ENCODE measurements at places on chromosomes 2 and 18.

- no peak for DNase-seq
Observed at GRCh38 chr2:113806217-113806913, 49.9 kb upstream of the SLC35F5 start.

DNA sequence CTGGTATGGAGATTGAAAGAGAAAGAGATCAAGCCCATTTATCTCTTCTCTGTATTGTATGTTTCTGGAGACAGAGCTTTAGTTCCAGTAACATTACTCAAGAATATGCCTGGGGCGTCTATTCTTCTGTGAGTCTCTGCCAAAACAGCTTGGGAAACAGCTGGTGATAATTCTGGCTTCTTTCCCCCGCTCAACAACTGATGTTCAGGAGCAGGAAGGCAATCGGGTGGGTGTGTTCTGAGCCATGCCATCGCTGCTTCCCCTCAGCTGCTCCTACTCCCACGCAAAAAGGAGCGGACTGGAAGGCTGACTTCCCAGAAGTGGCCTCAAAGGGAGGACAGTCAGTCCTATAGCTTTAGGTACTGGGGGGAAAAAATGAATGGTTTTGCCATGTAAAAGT, 695.1 kb downstream of the PLCL1 start:
- DNase-seq = no peak

DNA sequence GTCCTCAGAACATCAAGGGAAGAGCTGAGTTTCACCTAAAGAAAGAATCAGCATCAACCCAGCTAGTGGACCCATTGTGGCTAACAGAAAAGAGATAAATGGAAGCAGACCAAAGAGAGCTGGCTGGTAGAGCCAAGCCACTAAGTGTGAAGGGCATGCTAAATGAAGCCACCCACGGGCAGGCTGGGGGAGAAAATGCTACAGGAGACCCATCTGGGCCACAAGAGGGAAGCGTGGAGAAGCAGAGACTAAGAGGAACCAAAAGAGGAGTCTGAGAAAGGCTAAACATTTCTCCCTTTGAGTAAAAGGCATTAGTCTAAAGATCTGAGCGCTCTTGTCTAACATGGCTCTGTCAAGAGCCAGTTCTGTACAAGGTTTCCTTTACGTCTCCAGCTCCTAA, 15.8 kb downstream of the CWC22 start:
- DNase-seq = no peak

GRCh38 chr2:120771111-120771780, 35.6 kb downstream of the GLI2 start:
- no peak for DNase-seq

- DNase-seq = peak; percentile 2
Observed at GRCh38 chr2:40511661-40512213, 59.8 kb upstream of the SLC8A1 start.

GRCh38 chr2:241030333-241030680, 31.9 kb downstream of the SNED1 start:
- DNase-seq = no peak

GRCh38 chr2:153487448-153487847, 8.9 kb upstream of the RPRM start:
- peak; percentile 3 for DNase-seq

DNA sequence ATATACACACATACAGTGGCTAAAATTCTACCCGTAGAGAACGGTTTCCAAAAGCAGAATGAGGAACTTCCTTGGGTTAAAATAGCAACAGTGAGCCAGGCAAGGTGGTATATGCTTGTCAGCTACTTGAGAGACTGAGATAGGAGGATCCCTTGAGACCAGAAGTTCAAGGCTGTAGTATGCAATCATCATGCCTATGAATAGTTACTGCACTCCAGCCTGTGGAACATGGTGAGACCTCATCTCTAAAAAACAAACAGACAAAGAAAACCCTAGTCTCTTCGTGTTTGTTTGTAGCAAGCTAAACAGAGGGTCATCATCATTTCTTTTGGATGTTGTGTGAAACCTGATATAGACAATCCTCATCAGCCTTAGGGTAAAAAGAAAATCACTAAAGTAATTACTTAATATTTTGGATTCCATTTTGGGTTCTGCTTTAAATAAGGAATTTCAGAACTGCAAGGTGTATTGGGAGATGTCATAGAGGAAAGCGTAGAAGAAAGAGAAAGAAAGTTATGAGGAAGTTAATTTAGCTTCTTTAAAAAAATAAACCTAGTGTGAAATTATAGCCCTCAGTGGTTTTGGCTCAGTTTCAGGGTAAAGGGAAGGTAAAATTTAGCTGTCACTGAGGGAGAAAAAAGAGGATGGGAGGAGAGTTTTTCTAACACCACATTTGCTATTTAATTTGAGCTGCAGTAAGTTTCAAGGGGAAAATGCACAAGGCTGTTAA, 46.5 kb downstream of the PLEK start:
- DNase-seq = no peak

- no peak for DNase-seq
Observed at GRCh38 chr2:224209555-224210285, 170.6 kb upstream of the SERPINE2 start.

GRCh38 chr18:24791751-24792545, 331.5 kb downstream of the HRH4 start:
- DNase-seq = no peak

- DNase-seq = no peak
Observed at GRCh38 chr2:237672731-237673129, 45.3 kb downstream of the LRRFIP1 start.

- DNase-seq = no peak
Observed at GRCh38 chr2:227344231-227344630, 19.2 kb downstream of the MFF start.

- DNase-seq = no peak
Observed at GRCh38 chr2:230797515-230798495, 66.9 kb upstream of the ITM2C start.

DNA sequence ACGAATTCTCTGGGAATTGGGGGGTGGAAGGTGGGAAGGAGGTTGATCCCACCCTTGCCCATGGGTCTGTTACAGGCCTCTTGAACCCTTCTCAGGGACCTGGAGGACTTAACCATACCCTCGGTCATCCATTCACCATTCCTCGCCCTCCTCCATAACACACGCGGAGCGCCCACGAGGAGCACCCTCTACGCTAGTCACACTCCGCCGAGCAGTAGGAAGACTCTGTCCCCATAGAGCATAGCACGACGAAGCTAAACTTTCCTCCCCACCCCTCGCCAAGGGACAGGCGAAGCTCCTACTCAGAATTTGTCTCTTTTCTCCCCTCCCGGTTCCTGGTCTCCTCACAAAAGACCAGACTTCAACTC, 611 bp upstream of the ITSN2 start:
- DNase-seq = no peak

- DNase-seq = peak; percentile 55
Observed at GRCh38 chr2:165952741-165953211, 800 bp downstream of the TTC21B start.

- DNase-seq = no peak
Observed at GRCh38 chr2:30257266-30258214, 26.2 kb downstream of the LBH start.

- DNase-seq = no peak
Observed at GRCh38 chr2:143936538-143936847, 583.4 kb downstream of the ZEB2 start.

- no peak for DNase-seq
Observed at GRCh38 chr2:37904993-37905392, 20.1 kb upstream of the RMDN2 start.

DNA sequence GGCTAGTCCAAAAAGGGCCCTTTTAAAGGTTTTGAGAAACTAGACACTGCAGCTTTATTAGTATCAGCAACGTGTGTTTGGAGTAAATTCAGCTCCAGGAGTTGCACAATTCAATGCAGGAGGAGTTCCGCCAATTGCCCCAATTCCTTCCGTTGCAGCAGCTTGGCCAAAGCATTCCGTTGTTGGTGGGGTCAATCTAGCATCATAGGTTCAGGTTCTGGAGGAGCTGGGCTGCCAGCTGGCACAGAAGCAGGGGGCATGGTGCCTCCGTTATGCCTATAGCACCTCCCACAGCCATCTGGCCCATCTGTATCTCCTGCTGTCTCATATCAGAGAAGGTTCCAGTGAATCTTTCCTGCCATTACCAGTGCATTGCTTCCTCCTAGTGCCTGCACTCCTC, 55.4 kb downstream of the REL start:
- no peak for DNase-seq

GRCh38 chr2:134446383-134447017, 192.6 kb downstream of the MGAT5 start:
- peak; percentile 12 for DNase-seq

GRCh38 chr18:61957801-61958516, 65.2 kb upstream of the RNF152 start:
- DNase-seq = no peak

DNA sequence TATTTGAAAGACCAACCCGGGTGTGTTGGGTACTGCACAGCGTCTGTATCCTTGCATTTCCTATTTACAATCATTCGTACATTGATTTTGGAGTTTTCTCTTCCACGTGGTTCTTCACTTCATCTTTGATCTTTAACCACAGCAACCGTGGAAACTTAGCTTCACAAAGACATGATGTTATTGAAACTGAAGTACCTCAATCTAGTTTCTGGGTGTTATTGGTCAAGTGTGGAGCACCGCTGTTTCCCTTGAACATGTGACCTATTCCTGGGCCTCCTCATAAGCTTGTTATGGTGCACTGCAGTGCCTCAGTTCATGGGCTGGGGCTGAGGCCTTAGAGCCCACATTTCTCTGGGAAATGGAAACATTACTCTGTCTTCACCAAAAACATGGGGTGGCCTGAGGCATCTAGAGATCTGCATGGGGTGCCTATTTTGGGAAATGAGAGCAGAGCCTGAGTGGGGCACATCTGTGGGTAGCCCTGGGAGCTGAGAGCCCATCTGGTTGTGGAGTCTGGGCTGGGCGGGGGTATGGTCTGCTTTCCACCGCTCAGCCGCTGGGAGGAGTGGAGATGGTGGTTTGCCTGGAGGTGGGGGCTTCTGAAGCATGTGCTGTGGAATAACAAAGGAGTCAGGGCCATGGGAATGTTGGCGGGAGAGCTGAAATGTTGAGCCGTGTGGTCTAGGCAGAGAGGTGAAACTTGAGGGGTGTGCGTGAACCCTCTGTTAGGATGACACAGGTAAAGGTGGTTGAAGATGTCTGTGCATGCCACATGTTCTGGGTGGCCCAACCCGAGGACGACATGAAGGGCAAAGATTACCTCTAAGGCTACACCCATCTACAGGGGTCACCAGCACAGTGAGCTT, 37.4 kb downstream of the ZNF236 start:
- no peak for DNase-seq

DNA sequence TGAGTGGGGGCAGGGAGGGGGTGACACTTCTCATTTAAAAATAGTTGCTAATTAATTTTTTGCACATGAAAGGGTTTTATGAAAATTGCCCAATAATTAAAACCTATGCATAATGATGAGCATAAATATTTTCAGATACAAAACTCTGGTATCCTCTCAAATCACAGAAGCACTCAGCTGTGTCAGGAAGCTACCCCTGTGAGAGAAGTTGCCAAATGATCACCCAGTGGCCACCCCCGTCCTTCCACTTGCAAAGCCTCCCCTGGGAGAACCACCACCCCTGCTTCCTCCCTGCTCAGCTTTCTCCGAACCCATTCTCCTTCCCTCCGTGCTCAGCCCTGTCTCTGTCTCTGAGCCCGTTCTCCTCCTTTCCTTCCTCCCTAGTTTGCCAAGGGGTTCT, 400.2 kb upstream of the SALL3 start:
- DNase-seq = no peak

- no peak for DNase-seq
Observed at GRCh38 chr2:165745916-165746315, 48.1 kb downstream of the GALNT3 start.

DNA sequence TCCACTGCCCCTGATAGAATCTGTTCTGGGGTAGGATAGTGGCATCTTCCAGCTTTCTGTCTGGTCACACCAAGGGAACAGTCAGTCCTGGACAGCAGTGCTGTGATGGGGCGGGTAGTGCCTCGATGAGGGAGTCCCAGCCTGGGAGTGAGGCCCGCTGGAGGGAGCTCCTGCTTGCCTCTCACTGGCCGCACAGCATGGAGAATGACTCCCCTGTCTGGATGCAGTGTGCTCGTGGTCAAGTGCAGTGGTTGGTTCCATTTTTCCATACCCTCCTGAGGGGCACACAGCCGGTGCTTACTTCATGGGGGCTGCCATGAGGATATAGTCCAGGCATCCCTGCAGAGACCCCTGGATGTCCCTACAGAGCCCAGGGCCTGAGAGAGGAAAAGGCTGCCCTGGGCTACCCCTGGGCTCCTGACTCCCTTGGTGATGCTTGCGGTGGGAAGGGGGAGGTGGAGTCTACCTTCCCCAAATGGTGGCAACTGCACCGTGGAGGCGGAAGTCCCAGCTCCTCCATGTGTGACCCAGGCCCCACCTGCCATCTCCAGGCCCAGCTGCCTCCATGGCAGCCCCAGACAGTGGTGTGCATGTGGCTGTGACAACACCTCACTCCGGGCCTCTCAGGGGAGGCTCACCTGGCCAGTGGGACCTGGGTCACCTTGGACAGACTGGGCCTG, 212.5 kb downstream of the GLI2 start:
- DNase-seq = no peak

- DNase-seq = peak; percentile 65
Observed at GRCh38 chr2:102355526-102356380, at the start of gene IL18R1. Gene IL18R1, plus strand, starts transcription at chr2:102355796. Its CDS starts 6,865 bp downstream, at chr2:102362661.

DNA sequence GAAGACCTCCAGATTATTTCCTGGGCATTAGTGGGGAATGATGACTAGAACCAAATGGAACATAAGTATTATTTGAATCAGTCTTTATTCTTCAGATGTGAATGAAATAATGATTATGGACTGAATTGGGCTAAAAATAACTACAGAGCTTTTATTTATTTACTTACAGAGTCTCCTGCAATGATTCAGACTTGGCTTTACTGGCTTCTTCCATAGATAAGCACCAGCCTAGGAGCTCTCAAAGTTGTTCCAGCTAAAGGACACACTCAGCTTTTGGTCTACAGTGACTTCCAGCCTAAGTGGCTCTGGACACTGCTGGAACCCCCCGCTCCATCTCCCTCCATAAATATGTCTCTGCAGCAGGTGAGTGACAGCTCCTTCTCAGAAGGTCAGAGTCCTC, 24.3 kb upstream of the ARHGAP25 start:
- no peak for DNase-seq
